ENCODE measurements at places on chromosomes 2 and 18. TPM values are rescaled to one million over a fixed set of nuclear protein-coding genes. Genes with fewer than 3 reads are reported as not detected.

Gene HOXD3
- total RNA-seq, result 1.9 TPM

Gene PSMA8
- total RNA-seq, result not detected

Gene HOXD9
- 1.8 TPM for total RNA-seq

Gene WDR33
- total RNA-seq, result 54.8 TPM

Gene ACAA2
- total RNA-seq, result 67.9 TPM

Gene KIF1A
- total RNA-seq, result 8.9 TPM

Gene C2orf72
- total RNA-seq, result 3.5 TPM

Gene TXNDC2
- not detected for total RNA-seq

Gene FOSL2
- total RNA-seq, result 66.4 TPM

Gene STAT1
- total RNA-seq, result 55.0 TPM

Gene ADCY3
- 27.1 TPM for total RNA-seq

Gene NCL
- 262 TPM for total RNA-seq

Gene SLC19A3
- 5.3 TPM for total RNA-seq

Gene G6PC2
- not detected for total RNA-seq

Gene GNLY
- not detected for total RNA-seq
